ENCODE measurements at places on chromosomes 13 and 19. TPM values are rescaled to one million over a fixed set of nuclear protein-coding genes. Genes with fewer than 3 reads are reported as not detected.

- no peak for DNase-seq
Observed at GRCh38 chr13:46377554-46377953, 9.5 kb downstream of the RUBCNL start.

DNA sequence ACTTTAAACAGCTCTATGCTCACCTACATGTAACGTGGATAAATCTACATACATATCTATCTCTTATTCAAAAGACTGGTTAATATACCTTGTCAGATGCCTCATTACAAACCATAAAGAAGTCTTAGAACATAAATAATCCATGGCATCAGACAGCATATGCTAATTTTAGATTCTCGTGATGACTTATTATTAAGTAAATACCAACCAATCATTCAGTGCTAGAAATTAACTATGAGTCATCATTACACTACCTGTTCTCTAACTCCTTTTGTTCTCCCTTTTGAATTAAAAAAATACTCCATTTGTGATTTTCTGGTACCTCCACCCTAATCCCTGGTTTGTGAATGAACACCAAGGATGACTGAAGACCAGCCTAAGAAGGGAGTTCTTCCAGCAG, 754.3 kb upstream of the ARGLU1 start:
- no peak for DNase-seq

- DNase-seq, result no peak
Observed at GRCh38 chr19:29105629-29106292, 107.2 kb downstream of the UQCRFS1 start.

DNA sequence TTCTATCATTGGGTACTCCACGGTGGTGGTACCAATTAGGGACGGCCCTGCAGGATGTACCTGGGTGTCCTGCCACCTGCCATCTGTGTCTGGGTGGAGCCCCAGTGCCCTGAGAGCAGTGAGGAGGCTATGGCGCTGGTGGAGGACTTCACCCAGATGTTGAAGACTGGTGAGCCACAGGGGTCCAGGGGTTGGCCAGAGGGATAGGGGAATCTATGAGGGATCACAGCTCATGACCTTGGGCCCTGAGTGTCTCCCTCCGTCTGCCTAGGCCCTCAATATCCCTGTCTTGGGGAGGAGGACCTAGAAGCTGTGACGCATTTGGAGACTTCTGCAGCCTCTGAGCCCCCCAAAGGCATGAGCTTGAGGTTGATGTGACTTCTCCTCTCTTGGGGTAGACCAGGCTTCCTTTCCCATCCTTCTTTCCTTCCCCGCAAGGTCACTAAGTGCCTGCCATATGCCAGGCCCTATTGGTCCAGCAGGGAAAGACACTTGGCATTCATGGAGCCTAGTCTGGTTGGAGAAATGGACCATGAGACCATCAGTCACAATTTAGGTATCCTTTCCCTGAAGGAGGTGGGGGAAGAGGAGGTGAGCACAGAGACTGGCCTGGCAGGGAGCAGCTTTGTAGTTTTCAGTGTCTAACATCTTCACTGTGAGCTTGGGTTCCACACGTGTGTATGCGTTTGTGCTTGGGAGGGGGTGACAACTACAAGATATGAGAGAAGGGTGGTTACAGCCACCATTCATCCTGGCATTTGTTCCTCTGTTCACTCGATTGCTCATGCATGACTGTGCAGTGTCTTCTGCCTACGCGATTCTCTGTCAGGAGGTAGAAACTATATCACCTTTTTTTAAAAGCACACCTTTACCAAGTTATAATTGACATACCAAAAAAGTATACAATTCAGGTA, 5.1 kb upstream of the MZF1 start:
- no peak for DNase-seq

DNA sequence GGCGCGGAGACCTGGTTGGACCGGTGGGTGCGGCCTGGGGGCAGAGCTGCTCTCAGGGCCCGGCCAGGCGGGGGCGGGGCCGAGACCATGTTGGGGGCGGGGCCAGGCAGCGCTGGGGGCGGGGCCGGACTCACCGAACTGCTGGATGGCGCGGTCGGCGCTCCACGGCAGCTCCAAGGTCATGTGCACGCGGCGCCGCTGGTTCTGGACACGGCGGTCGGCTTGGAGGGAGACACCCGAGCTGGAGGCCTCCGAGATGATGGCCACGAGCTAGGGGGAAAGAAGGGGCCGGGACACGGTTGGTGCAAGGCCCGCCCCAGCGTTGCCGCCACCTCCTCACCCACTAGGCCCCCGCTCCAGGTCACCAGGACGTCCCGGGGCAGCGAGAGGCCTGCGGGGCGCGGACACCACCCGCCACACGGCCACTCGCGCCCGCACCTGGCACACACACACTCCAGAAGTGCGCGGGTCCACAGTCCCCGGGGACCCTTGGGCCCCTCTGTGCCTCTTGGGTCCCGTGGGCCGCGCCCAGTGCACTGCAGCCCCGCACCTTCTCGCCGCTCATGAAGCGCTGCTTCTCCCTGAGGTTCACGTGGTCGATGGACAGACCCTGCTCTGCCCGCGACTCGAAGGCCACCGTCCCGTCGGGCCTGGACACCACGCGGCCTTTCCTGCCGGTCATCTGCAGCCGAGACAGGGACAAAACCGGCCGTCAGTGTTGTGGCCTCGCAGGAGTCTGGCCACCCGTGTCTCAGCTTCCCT, 8.7 kb downstream of the GPX4 start:
- no peak for DNase-seq

The GNA15 gene
- 5.4 TPM for total RNA-seq

The HSH2D gene
- not detected for total RNA-seq

The SHANK1 gene
- total RNA-seq, result 0.11 TPM

The OR10H2 gene
- total RNA-seq, result not detected

The EXOC3L2 gene
- total RNA-seq, result 3.6 TPM

Data from esophagus muscularis mucosa (tissue), 4 donors.